ENCODE measurements at places on chromosomes 2 and 18.

- DNase-seq, result no peak
These were observed 493.1 kb downstream of the CPS1 start for GRCh38 chr2:211049321-211050018.

GRCh38 chr18:57062844-57063243 lies 84.0 kb upstream of the BOD1L2 start:
- DNase-seq, result no peak

DNA sequence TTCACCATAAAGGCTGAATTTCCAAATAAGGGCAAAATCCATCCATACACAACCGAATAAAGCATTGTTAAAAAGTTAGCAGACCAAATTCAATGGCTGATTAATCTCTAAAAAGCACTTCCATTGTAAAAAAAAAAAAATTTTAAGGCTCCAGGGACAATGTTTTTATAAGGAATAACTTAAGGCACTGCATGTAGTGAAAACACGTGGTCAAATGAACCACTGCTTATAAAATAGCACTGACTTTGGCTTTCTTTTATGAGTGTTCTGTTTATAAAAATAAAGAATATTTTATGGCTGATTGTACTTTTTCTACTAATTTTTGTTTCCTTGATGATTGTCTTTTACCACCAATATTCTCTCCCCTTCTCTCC lies 409.3 kb upstream of the KCNH7 start:
- DNase-seq, result no peak

DNA sequence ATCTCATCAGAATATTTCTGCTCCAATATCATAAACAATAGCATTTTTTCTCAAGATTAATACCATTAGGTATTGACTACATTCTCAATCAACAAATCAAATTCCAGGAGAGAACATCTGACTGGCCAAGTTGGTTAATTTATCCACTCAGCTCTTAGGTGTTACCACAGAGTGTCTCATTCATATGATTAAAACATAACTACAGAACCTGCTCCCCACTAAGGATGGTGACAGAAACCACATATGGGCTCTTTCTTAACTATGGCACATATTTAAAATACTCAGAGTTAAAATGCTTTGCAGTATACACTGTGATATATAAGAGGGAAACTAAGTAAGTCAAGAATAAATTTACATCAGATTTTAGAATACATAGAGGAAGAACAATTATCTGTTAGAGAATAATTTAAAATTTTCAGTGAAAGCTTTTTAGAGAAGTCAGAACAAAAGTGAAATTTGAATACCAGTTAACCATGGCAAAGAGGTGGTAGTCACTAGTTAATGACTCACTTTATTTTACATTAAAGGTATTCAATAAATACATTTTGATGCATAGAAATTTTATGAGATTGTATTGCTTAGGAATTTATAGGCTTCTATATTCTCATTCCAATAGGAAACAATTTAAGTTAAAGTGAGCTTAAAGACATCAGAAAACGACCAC lies 1120.8 kb upstream of the TMEFF2 start:
- no peak for DNase-seq

DNA sequence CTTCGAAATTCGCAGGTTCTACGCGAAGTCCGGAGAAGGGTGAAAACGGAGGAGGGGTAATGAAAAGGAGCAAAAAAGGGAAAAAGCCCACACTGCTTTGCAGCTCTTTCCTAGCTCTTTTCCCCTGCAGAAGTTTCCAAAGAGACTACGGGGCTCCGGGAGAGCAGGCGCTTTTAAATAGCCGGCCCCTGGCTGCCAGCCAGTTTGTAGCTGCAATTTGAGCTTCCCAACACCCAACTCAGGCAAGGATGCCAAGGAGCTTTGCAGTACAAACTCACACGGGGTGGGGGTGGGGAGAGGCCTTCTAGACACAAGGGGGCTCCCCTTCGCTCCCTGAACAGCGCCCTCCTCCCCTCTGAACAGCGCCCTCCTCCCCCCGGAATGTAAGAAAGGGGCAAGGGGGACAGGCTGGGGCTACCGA lies at the start of gene IGFBP5:
IGFBP5 (minus strand) TSS at position 149 of the 421 bp plus-strand sequence. CDS start 774 bp downstream, outside the sequence.
- peak; percentile 54 for DNase-seq

DNA sequence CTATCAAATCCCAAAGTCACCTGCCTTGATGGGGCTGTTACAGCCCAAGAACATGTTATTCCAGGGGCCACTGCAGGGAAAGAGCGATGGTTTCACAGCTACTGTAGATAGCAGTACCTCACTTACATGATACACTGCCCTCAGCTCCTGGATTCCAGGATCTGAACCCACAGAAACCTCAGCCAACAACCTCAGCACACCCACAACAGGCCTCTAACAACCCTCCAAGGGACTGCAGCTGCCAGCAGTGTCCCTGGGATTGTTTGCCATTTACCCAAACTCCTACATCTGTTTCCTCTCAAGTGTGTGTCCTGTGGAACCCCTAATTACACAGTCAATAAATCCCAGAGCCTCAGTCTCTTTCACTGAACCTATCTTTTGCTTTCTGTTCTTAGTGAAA lies 28.2 kb downstream of the OSBPL1A start:
- no peak for DNase-seq

GRCh38 chr2:28202719-28203118 lies 189.9 kb upstream of the FOSL2 start:
- no peak for DNase-seq

Data from HTR-8/SVneo (cell line).